ENCODE measurements at places on chromosomes 5 and 9.

- no peak for DNase-seq
Observed at GRCh38 chr5:148000036-148000435, 63.7 kb upstream of the SPINK5 start.

DNA sequence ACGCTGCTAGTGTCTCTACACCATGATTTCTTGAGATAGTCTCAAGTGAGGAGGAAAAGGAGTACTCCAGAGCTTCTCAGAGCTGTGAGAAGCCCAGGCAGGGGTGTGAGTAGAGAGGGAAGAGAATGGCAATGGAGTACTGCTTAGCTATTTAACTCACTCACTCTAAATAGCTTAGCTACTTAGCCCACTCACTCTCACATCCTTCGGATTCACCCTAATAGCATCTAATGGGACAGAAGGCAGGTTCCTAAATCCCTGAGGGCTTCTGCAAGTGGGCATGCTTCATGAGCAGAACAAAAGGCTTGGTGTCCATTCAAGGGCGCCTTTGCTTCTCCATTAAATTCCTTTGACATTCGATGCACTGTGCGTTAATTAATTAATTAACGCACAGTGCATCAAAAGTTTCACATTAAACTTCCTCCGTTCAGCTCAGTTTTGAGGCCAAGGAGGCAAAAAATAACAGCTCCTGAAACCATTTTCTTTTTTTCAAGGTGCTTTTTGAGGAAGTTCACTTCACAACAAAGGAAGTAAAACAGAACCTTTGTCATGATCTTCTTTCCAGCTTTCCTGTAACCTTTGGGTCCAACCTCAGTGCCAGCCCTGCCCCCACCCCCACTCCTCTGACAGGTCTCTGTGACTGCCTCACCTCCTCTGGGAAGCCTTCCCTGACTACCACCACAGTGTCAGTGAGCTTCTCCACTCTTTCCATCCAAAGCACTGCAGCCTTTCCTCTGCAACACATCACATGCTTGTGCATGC is 294.0 kb downstream of the SEC61B start:
- no peak for DNase-seq

DNA sequence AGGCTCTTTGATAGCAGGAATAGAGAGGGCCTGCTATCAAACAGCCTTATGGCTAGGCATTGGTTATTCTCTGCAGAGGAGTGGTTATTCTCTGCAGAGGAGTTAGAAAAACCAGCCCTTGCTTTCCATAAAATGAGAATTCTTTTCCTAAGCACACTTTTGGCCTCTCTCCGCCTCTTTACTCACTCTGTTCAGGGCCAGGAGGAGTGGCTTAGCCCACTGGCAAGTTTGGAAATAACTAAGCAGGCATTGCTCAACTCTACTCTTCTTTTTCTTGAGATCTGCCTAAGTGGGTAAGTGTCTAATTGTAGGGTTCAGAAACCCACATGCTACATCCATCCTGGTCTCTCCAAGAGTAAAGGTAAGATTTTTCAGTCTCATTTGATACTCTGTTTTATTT is 341.7 kb downstream of the KIAA0825 start:
- no peak for DNase-seq

DNA sequence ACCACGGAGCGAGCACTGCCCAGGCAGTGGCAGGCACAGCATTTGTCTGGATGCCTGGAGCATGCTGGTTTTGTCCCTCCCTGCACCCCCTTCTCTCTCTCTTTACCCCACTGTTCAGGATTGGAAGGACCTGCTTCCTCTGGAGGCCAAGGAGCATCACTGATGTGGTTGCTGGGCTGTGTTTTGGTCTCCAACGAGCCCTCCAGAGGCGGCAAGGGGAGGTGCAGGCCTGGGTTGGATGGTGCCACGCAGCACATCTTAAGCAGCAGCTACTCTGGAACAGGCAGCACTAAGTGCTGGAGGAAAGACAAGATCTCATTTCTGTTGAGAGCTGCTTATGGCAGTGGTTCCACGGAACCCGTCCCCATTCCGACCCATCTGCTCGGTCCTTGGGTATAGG is 139.6 kb downstream of the CMYA5 start:
- no peak for DNase-seq

GRCh38 chr5:37900692-37901091 is 60.9 kb upstream of the GDNF start:
- no peak for DNase-seq

DNA sequence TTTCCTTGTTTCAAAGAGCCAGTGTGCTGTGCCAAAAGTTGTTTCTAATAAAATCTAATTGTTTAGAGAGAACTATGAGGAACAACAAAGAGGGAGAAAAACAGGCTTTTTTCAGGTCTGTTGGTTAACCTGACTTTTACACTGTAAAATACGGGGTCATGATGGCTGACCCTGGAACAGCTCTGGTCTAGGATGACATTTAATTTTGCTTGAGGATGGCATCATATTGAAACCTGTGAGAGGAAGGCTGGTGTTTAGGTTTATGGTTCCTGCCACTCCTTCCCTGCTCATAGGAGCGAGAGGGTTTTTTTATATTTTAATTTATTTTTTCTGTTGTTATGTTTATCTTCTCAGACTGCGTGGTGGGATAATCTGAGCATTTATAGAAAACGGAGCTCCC is 327.6 kb downstream of the KDM4C start:
- no peak for DNase-seq
